Neural crest cell (in vitro differentiated cells): ENCODE measurements at places on chromosomes 6 and 20. TPM values are rescaled to one million over a fixed set of nuclear protein-coding genes. Genes with fewer than 3 reads are reported as not detected.
A peak's percentile ranks its signal among the peaks of the same experiment; 100 is the strongest.

Gene KCNK5
- 30.4 and 32.7 TPM in 2 replicates for total RNA-seq

Gene HUS1B
- total RNA-seq, result 0.40 and 0.59 TPM in 2 replicates

Gene SNRPB
- 385 and 391 TPM in 2 replicates for total RNA-seq

Gene FAM162B
- 1.9 and 2.5 TPM in 2 replicates for total RNA-seq

Gene NRSN1
- total RNA-seq, result 0.48 and 0.54 TPM in 2 replicates

Gene CLIC5
- 0.20 TPM in 1 of 2 replicates, not detected in the other for total RNA-seq

Gene NKX2-2
- total RNA-seq, result not detected in 2 replicates

- H3K36me3 ChIP-seq, result no peaks in the 10 kb centered on the region
- DNase-seq, result no peak
- H3K4me1 ChIP-seq, result peaks cover 5% of the 10 kb centered on the region
- no peak overlapping the region for H3K4me3 ChIP-seq
These were observed 282.2 kb upstream of the PRND start for GRCh38 chr20:4439461-4439860.

DNA sequence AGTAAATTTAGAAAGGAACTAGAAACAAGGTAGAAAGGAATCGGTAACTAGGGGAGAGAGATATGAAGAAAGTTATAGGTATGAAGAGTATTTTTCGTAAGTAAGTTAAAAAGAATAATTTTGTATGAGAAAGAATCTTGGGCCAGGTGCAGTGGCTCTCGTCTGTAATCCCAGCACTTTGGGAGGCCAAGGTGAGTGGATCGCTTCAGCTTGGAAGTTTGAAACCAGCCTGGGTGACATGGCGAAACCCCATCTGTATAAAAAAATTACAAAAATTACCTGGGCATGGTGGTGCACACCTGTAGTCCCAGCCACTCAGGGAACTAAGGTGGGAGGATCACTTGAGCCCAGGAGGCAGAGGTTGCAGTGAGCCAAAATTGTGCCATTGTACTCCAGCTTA lies 42.0 kb downstream of the TCP11 start:
- H3K4me1 ChIP-seq, result peaks cover 23% of the 10 kb centered on the region
- H3K27ac ChIP-seq, result no peak overlapping the region
- no peak for DNase-seq
- peaks cover 3% of the 10 kb centered on the region for H3K36me3 ChIP-seq
- H3K27me3 ChIP-seq, result no peaks in the 10 kb centered on the region

GRCh38 chr20:19661717-19662636 lies 96.1 kb upstream of the RIN2 start:
- DNase-seq, result peak; percentile 68
- peaks cover 12% of the 10 kb centered on the region for H3K4me1 ChIP-seq
- H3K27me3 ChIP-seq, result peaks cover 53% of the 10 kb centered on the region
- no peak overlapping the region for H3K4me3 ChIP-seq

DNA sequence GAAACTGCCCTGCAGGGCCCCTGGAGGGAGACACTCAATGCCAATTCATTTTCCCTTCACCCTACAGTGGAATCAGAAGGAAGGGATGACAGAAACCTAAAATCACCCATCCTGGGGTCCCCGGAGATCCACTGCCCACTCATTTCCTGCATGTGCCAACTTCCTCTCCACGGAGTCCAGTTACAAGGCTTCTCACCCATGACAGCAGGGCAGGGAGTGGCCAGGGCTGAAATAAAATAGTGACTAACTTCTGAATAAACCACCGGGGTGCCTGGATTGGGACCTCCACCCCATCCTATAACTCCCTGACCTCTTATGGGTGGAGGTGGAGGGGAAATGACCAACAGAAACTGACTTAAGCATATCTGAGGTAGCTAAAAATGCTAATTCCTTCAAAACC lies 362.3 kb downstream of the MAFB start:
- no peak for DNase-seq
- no peaks in the 10 kb centered on the region for H3K36me3 ChIP-seq
- no peak overlapping the region for H3K27ac ChIP-seq
- no peaks in the 10 kb centered on the region for H3K4me1 ChIP-seq
- H3K4me3 ChIP-seq, result no peak overlapping the region

GRCh38 chr20:33110147-33110825 lies 30.8 kb downstream of the BPIFB4 start:
- no peaks in the 10 kb centered on the region for H3K27me3 ChIP-seq
- no peak overlapping the region for H3K4me3 ChIP-seq
- peaks cover 50% of the 10 kb centered on the region for H3K4me1 ChIP-seq

DNA sequence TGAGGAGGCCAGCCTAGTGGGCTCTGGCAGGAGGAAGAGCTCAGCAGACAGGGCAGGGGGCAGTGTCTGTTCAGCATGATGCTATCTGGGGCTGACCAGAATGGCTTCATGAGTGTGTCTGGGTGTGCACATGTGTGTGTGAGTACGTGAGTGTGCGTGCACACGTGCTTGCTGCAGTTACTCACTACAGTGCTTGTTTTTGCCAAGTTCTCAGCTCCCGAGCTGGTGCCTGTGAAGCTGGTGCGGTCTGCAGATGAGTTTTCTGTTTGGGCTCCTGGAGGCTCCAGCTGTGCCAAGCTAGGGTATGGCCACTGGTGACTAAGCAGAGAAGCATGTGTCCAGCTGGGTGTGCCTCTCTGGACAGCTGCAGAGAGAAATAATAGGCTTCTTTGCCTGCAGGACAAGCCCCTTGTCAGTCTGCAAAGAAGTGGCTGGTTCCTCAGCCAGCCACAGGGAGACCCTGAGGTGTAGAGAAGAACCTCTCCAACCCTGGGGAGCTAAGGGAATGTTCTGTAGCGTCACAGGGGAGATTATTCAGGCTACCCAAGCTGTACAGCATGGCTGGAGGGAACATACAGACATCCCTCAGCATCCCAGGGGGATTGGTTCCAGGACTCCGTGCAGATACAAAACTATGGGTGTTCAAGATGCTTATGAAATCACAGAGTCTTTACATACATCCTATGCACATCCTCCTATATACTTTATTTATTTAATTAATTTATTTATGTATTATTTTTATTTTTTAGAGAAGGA lies 40.2 kb upstream of the FAM50B start:
- H3K27me3 ChIP-seq, result no peaks in the 10 kb centered on the region
- DNase-seq, result no peak
- H3K4me1 ChIP-seq, result peaks cover 16% of the 10 kb centered on the region
- no peak overlapping the region for H3K27ac ChIP-seq
- no peak overlapping the region for H3K4me3 ChIP-seq

DNA sequence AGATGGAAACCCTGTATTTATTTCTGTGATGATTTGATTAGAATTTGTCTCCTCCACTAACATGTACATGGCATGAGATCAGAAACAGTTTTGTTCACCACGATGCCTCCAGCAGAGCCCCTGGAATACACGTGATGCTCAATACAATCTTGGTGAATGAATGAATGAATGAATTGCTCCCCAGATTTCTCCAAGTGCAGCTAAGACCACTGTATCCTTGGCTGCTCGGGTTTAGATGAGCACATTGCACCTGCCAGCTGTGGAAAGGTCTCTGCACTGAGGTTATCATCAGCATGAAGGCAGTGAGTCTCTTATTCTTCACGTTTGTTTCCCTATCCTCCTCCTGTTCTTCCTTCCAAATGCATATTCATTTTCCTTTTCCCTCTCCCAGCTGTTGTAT lies 17.9 kb downstream of the CASS4 start:
- peaks cover 43% of the 10 kb centered on the region for H3K4me1 ChIP-seq
- H3K4me3 ChIP-seq, result no peak overlapping the region
- no peaks in the 10 kb centered on the region for H3K27me3 ChIP-seq
- H3K27ac ChIP-seq, result no peak overlapping the region

DNA sequence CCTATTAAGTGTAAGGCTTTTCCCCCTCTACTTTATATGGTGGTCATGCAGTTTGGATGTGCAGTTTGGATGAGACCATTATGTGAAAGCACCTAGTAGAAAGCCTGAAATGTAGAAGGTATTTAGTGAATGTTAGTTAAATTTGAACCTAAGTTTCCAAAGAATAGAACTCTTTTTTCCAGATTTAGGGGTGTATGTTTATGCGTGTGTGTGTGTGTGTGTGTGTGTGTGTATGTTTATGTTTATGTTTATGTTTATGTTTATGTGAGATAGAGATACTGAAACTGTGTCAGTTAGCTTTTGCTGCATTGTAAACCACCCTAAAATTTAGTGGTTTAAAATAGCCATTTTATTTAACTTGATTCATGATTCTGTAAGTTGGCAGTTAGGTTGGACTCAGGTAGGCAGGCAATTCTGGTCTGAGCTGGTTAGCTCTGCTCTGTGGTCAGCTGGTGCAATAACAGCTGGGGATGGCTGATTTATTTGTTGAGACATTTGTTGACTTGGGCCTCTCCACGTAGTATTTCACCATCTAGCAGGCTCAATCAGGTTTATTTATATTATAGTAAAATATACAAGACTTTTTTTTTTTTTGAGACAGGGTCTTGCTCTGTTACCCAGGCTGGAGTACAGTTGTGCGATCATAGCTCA lies 54.0 kb downstream of the STK4 start:
- H3K27ac ChIP-seq, result no peak overlapping the region
- H3K36me3 ChIP-seq, result peaks cover 5% of the 10 kb centered on the region
- H3K27me3 ChIP-seq, result no peaks in the 10 kb centered on the region
- H3K4me1 ChIP-seq, result peaks cover 4% of the 10 kb centered on the region

DNA sequence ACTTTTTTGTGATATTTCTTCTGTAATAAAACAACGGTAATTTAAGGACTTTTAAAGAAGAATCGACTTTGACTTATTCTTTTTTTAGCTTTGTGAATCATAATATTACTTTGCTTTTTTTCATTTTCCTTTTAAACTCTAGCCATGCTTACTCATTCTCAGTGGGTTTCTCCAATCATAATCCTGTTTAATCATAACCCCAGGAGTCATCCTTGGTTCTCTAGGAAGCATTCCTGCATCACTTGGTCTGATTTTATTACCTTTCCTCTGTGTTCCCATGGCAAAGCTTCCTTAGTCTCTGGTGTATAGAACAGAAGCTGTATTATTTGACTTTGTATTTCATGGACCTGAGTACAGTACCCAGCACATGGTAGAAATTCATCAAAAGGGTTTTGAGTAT lies 223.5 kb downstream of the CDKAL1 start:
- H3K36me3 ChIP-seq, result peaks cover 11% of the 10 kb centered on the region
- no peaks in the 10 kb centered on the region for H3K27me3 ChIP-seq
- H3K27ac ChIP-seq, result no peak overlapping the region
- no peak overlapping the region for H3K4me3 ChIP-seq
- H3K4me1 ChIP-seq, result no peaks in the 10 kb centered on the region

DNA sequence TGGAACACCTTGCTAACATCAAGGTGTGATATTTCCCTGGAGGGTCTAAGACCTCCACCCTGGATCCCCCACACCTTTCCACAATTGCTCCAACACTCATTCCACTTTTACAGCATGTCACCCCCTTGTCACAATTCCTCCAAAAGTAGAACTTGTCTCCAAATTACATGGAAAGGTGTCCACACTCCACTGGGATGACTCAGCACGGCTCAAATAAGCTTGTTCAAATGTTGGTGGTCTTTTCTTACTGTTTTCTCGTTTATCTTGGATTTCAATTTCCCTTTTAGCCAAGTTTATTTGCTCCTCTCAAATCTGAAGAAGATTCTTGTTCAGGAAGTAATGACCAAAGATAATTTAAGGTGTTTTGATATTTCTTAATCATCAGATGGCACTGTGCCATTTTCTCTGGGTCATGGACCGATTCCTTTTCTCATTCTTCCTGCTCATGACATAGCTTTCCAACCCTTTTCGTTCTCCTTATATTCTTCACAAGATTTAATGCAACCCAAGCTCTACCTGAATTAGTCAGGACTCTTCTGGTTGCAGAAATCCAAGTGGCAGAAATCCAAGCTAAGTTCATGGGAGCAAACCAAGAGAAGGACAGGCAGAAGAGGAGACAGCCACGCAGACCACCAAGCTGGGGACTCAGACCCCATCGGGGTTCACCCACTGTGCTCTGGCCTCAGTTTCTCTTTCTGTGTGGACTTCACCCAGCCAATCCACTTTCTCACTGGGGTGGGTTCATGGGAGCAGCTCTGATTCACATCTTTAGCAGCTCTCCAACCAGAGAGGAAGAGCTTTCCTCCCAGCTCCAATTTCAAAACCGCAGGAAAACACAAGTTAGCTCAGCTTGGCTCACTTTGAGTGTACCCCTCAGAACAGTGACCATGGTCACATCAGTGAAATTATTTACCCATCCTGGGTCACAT lies 110.5 kb upstream of the CDYL start:
- peak overlapping the region; percentile 54 for H3K27ac ChIP-seq
- H3K4me3 ChIP-seq, result no peak overlapping the region
- H3K27me3 ChIP-seq, result no peaks in the 10 kb centered on the region
- DNase-seq, result no peak
- no peaks in the 10 kb centered on the region for H3K36me3 ChIP-seq

- DNase-seq, result no peak
- H3K4me3 ChIP-seq, result no peak within 1 kb of the TSS
- H3K36me3 ChIP-seq, result no peaks in the 10 kb centered on the region
- no peaks in the 10 kb centered on the region for H3K4me1 ChIP-seq
- H3K27me3 ChIP-seq, result peaks cover 54% of the 10 kb centered on the region
- H3K27ac ChIP-seq, result no peak within 1 kb of the TSS
These were observed at the start of gene SEMG1 for GRCh38 chr20:45206725-45207124. Gene SEMG1, plus strand, starts transcription at chr20:45207033. Its CDS starts 21 bp downstream, at chr20:45207054.

DNA sequence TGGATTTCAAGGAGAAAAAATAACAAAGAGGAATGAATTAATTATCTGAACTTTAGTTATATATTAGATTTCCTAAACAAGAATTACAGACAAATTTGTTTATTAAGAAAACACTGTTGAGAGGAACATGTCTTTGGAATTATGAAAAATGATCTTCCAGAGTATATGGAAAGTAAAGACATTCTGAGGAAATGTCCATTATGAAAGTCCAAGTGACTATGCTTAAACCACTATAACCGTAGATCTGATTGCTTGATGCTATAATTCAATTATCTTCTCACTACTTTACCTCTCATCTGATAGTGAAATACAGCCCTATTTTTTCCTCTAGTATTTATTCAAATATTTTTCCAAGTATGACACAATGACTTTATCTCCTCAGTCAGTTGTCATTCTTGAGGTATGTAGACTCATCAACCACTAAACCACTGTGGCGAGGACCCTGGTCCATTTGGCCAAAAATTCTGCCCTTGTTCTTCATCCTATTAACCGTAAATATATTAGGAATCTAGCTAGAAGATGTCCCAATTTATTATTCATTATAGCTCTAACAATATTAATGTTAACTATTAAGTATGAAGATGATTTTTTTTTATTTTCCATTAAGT lies 37.3 kb upstream of the AHI1 start:
- H3K36me3 ChIP-seq, result no peaks in the 10 kb centered on the region
- H3K27ac ChIP-seq, result no peak overlapping the region
- no peak for DNase-seq

DNA sequence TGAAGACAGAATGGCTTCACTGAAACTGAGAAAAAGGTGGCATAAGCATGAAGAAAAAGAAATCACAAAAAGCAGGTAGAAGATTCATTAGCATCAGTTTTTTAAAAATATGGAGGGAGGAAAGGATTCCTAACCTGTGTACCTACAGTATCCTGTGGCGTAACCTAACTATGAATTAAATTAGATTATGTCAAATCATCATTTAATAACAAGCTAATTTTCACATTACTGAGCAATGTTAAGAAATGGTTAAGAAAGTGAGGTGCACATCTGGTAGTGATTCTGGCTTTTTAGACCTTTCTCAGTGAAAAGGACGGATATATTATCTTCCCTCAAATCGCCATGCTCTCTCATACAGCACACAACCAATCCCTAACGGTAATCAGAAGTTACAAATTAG lies 12.5 kb downstream of the CD164 start:
- H3K4me1 ChIP-seq, result no peaks in the 10 kb centered on the region
- H3K4me3 ChIP-seq, result no peak overlapping the region
- no peak for DNase-seq
- H3K27me3 ChIP-seq, result no peaks in the 10 kb centered on the region
- H3K36me3 ChIP-seq, result peaks cover 19% of the 10 kb centered on the region

GRCh38 chr6:135592276-135592675 lies 94.7 kb upstream of the AHI1 start:
- H3K27me3 ChIP-seq, result no peaks in the 10 kb centered on the region
- H3K4me1 ChIP-seq, result no peaks in the 10 kb centered on the region
- no peak overlapping the region for H3K4me3 ChIP-seq
- no peak for DNase-seq
